Cardiac muscle cell (in vitro differentiated cells and primary cell): ENCODE measurements at places on chromosomes 4 and X.

GRCh38 chr4:17187003-17187402, 288.6 kb upstream of the LDB2 start:
- DNase-seq = no peak

DNA sequence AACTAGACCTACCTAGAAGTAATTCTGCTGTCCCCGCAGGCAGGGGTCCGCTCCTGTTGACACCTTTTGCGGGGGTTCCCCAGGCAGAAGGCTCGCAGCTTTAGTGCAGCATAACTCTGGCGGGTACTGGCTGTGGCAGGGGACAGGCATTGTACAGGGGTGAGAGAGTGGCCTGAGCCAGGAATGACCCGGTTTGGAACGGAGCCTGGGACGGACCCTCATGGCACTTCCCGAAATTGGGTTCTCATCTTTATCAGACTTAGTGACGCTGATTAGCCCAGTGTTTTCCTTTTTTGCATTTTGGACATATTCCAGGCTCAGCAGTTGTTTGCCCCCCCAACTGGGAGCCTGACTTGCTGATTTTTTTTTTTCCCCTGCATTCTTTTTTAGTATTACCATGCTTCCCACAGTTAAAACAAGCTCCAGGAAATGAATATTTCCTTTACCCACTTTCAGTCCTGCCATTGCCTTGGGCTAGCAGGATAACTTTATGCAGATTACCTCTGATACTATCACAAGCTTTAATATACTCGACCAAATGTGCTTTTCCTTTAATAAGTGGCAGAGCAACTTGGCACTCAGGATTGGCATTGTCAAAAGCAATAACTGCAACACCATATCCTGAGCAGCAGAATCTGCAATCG, 55.8 kb upstream of the WDR1 start:
- no peak for DNase-seq

GRCh38 chrX:70485466-70485865, 40.8 kb downstream of the DLG3 start:
- DNase-seq = no peak

DNA sequence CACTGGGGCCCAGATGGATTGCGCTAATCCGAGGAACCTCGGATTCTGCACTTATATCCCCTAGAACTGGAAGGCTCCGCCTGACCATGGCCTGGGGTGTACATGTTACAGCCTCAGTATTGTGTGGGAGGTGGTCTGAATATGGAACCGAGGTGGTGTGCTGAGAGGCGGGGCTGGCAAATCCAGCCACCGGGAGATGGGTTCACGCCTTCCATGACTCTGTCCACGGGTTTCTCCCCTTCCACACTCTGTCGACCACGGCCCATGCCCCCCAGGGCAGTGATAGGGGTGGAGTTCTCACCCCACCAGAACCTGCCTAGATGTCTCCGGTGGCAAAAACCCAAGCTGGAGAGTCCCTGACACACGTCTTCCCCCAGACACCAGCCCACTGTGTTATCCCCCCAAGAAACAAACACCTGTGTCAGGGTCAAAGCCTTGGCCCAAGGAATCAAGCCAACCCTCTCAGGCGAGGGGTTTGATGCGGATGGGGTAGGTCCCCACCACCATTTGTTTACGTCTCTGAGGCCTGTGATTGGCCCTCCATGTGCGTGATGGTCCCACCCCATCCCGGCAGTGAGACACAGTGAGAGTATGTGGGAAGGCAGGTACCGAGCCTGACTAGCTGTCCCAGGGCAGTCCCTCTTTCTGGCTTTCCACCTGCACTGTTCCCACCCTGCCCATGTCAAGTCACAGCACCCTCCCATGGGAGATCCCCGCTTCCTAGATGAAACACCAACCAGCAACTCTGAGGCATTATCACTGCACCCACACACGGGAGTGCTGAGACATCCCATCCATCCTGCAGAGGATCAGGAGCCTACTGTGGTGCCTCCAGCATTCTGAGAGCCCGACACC, 6.6 kb upstream of the LOC101059915 start:
- no peak for DNase-seq

DNA sequence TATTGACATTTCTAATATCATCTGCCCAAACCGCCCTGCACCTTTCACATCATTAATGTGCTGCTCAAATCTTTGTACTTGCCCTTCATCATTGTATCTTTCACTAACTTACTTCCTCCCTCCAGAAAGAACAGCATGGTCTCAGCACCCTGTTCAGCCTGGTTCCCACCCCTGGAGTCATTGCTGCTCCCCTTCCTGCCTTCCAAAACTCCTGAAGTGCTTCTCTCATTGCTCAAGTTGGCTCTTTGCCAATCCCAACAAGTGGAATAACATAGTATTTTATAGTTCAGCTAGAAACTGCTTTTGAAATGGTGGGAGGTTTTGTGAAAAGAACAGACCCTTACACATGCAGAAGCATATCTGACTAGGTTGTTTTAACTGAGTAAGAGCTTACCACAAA, 14.0 kb upstream of the TTC29 start:
- DNase-seq = no peak
